ENCODE measurements at places on chromosomes 7 and 10.

GRCh38 chr7:129947049-129947448 is 5.7 kb downstream of the UBE2H start:
- no peak for DNase-seq

- DNase-seq = no peak
Measured at GRCh38 chr7:76337147-76337546, 21.6 kb downstream of the YWHAG start.

DNA sequence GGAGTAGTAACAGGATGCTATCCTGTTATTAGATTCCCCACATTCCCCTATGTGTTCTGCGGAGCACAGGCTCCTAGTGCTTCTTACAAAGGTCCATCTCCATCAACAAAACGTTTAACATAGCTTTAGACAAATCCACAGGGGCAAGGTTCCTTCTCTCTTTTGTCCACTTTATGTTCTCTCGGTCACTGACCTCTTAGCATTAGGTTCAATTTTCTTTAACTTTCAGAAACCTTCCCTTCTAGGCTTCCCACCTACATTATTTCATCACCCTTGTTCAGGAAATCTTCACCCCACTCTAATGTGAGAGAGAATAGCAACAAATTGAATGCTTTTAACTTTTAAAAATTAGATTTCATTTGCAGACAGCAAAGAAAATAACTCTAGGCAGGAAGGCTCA is 84.9 kb downstream of the DOCK4 start:
- DNase-seq = no peak

GRCh38 chr10:122054048-122055025 is 65.4 kb downstream of the TACC2 start:
- peak; percentile 75 for DNase-seq

GRCh38 chr7:5670183-5670935 is 111.1 kb downstream of the RNF216 start:
- peak; percentile 91 for DNase-seq

- DNase-seq = peak; percentile 36
Measured at GRCh38 chr7:32948202-32948601, 9.0 kb upstream of the FKBP9 start.

GRCh38 chr10:110212119-110213006 is 5.0 kb downstream of the MXI1 start:
- peak; percentile 81 for DNase-seq

Data from NB4 (cell line).